ENCODE measurements at places on chromosomes 3 and 15. TPM values are rescaled to one million over a fixed set of nuclear protein-coding genes. Genes with fewer than 3 reads are reported as not detected.

The MUC4 gene
- under 0.01 TPM for total RNA-seq

The CD80 gene
- total RNA-seq, result not detected

The ZNF860 gene
- 0.37 TPM for total RNA-seq

The ROBO2 gene
- total RNA-seq, result 0.37 TPM

The C3orf70 gene
- total RNA-seq, result 1.4 TPM

The CAV3 gene
- not detected for total RNA-seq

The SLC22A14 gene
- not detected for total RNA-seq

The EMC7 gene
- total RNA-seq, result 44.7 TPM

The SLC24A5 gene
- total RNA-seq, result not detected

The PLA2G4D gene
- not detected for total RNA-seq

The CTXN2 gene
- total RNA-seq, result not detected

The DNAJA4 gene
- 5.4 TPM for total RNA-seq

The TRIM71 gene
- not detected for total RNA-seq

The FBXW12 gene
- total RNA-seq, result not detected

The ARHGAP31 gene
- total RNA-seq, result 5.8 TPM
